Naive thymus-derived CD8-positive, alpha-beta T cell (primary cell): ENCODE measurements at places on chromosomes 5 and 9.

GRCh38 chr5:148747536-148747906, 78.9 kb upstream of the ADRB2 start:
- no peak for DNase-seq

- DNase-seq: no peak
Measured at GRCh38 chr9:120702075-120702474, 12.2 kb downstream of the MEGF9 start.

GRCh38 chr5:33772380-33772897, 119.4 kb downstream of the ADAMTS12 start:
- DNase-seq: no peak

GRCh38 chr9:112224401-112225289, 49.5 kb upstream of the SUSD1 start:
- DNase-seq: no peak

DNA sequence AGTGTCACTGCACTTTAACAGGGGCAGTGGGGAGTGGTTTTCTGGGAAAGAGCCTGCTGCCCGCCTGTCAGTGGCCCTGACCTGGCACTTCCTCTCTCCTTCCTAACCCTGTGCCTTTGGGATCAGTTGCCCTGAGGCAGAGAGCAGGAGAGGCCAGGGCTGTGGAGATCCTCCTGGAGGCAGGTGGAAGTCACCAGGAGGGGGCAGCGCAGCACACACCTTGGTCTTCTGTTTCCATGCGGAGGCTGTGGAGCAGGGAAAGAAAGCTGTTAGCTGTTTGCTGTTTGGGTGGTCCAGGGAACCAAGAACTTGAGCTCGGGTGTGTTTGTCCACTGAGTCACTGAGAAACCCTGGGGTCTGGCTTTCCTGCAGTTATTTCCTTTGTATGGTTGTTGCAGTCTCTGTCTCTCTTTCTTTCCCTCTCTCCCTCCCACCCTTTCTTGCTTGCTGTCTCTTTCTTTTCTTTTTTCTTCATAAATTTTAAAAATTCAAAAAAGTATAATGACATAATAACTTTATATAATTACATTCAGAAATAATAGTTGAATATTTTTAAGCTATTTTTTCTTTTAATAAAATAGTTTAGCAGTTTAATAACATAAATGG, 28.1 kb downstream of the NTRK2 start:
- peak; percentile 4 for DNase-seq

DNA sequence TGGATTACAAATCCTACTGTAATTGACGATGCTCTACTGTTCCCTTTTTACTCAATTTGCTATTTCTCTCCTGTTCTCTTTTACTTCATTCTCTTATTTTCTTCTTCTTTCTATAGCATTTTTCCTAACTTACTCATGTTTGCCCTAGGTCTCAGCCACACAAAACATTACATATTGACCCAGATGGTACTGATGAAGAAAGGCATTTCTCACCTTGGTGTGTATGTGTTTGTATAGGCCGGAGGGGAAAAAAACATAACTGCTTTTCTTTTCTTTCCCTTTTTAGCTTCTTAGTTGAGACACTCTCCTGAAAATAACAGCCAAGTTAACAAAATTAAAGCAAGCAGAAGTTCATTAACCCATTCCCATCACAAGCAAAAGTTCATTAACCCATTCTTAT, 1019.8 kb upstream of the CDH18 start:
- DNase-seq: no peak

DNA sequence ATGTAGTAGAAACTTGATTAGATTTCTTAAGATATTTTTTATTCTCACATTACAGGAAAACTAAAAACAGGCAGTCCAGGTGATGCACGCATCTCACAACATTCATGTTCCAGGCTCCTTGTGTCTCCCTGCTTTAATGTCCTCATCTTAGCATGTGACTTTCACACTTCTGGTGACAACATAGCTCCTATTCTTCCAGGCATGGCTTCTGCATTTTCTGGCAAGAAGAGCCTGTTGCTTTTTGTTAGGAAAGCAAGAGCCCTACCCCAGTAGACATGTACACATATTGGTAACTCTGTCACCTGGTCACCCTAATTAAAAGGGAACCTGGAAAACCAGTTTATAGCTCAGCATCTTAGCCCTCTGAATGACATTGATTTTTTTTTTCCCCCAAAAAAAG, 92.5 kb downstream of the PPIC start:
- DNase-seq: no peak

DNA sequence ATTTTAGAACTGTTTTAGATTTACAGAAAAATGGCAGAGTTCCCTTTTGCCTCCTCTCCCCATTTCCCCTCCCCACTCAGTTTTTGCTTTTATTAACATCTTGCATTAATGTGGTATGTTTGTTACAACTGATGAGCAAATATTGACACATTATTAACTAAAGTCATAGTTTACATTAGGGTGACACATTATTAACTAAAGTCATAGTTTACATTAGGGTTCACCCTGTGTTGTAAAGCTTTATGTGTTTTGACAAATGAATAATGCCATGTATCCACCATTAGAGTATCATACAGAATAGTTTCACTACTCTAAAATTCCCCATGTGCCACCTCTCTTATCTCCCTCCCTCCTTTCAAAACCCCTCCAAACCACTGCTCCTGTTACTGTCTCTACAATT, 262.5 kb downstream of the NPR3 start:
- DNase-seq: no peak

DNA sequence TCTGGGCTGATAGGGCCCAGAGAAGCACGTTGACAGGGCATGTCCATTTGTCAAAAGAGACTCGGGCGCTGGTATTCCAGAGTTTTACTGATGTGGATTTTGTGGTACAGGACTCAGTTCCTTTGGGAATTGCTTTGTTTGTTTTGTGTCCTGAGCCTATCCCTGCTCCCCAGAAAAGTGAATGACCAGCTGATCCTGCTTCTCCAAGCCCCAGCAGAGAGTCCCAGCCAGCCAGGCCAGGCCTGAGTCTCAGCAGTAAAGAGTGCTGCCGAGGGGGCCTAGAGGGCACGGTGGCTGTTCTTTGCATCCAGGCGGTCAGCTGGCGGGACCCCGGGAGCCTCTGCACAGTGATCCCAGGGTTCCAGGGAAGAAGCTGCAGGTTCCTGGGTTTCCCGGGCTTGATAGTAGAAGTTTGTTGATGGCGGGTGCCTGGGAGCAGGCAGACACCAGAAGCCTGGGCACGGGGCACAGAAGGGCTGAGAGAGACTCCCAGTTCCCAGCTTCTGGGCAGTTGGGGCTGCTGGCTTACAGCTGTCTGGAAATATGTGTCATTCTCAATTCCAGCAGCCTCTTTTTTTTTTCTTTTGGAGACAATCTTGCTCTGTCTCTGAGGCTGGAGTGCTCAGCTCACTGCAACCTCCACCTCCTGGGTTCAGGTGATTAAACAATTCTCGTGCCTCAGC, 8.7 kb downstream of the PRDM12 start:
- no peak for DNase-seq

- no peak for DNase-seq
Measured at GRCh38 chr5:122559676-122560075, 215.2 kb upstream of the SNX2 start.

GRCh38 chr5:14816999-14817761, 54.4 kb downstream of the ANKH start:
- no peak for DNase-seq

DNA sequence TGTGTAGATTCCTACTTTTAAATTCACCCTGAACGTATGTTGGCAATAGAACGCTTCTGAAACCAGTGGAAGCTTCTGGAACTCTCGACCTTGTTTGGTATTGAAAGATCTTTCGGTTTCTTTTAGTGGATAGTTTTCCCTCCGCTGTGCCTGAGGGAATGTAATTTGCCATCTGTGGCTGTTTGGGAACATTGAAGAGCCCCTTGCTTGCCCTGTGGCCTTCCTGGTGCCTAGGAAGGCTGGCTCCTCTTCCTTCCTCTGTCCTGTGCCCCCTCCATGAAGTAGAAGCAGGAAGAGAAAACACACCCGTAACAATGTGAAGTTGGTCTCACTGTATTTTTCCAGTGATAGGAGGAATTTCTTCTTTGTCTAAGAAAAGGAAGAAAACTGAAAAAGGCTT, 274.3 kb downstream of the AOPEP start:
- no peak for DNase-seq

- no peak for DNase-seq
Measured at GRCh38 chr9:129697656-129698253, 32.3 kb downstream of the PRRX2 start.

- DNase-seq: no peak
Measured at GRCh38 chr9:35790025-35790384, 1.4 kb upstream of the NPR2 start.

GRCh38 chr5:137075163-137075970, 423.8 kb downstream of the SPOCK1 start:
- no peak for DNase-seq

DNA sequence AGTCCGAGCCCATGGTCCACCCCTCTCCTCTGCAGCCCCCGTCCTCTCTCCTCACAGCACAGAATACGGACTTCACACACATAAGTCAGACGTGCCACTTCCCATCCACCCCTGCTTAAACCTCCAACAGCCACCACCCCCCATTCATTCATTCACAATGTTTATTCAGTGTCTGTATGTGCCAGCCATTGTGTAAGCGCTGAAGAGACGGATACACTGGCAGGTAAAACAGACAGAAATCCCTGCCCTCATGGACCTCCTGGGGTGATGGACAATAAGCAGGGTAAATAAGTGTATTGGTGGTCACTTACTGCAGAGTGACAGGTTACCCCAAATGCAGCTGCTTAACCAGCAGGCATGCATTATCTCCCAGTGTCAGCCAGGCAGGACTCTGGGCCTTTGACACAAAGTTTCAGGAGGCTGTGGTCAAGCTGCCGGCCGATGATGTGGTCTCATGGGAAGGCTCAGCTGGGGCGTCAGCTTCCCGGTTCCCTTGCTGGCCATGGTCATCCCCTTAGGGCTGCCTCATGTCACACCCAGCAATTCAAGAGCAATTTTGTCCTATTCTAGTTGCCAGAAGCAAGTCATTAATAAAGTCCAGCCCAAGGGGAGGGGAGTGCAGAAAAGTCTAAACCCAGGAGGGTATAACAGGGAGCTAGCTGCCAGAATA, 1.8 kb upstream of the PAXX start:
- no peak for DNase-seq

DNA sequence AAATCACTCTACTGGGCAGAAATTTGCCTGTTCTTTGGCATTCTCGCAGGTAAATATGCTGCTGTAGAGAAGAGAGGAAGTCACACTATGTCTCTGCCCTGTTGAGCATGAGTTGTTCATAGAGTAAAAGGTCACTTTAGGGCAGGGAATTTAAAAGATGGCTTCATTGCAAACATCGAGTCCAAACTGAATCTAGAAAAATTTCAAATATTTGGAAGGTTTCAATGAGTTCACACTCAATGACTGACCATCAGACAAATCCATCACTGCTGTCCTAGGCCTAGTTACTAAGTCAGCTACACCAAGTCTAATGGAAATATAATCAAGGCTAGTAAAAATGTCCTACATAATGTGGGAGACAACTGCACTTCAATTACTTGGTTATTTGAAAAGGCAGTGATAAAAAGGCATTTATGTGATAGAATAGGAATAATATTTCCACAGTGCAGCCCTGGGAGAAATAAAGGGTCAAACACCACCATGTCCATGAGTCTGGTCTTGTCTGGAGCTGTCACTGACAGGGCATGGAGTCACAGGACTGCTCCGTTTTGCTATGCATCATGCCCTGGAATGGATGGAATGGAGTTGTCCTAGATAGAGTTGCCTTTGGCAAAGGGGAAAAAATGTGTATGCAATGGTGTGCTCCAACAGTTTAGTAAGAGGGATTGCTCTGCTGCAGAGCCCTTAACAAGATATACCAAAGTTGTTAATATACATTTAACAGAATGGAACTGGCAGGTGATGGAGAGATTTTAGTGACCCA, 218.5 kb upstream of the DAPK1 start:
- no peak for DNase-seq

- DNase-seq: no peak
Measured at GRCh38 chr5:171317230-171317629, 8.2 kb downstream of the TLX3 start.

- DNase-seq: no peak
Measured at GRCh38 chr5:137136991-137137632, 362.0 kb downstream of the SPOCK1 start.

- DNase-seq: no peak
Measured at GRCh38 chr9:130382096-130382495, 62.7 kb upstream of the ASS1 start.

- no peak for DNase-seq
Measured at GRCh38 chr9:29798599-29798998, 2225.3 kb upstream of the C9orf72 start.

GRCh38 chr5:139662617-139663016, 14.5 kb downstream of the CXXC5 start:
- no peak for DNase-seq

- no peak for DNase-seq
Measured at GRCh38 chr9:37582548-37583157, 6.5 kb upstream of the FBXO10 start.

DNA sequence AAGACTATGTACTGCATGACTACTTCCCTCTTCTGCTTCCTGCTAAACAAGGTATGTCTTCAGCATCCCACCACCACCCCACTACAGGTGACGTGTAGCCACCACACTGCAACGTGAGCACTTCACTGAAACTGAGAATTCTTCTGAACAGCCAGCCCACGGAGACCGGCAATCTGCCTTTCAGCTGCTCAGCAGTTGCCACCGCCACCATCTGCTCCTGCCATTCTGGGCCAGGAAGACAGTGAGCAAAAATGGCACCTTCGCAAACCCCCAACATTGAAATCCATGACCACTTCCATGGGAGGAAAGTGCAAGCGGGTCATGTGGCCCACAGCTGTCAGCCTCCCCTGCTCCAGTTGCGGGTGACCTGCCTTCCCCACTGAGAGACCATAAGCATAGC, 443.4 kb upstream of the ST8SIA4 start:
- DNase-seq: no peak

- DNase-seq: no peak
Measured at GRCh38 chr5:8349855-8350254, 480.9 kb downstream of the MTRR start.

GRCh38 chr5:139552893-139553575, 8.1 kb upstream of the UBE2D2 start:
- DNase-seq: no peak

DNA sequence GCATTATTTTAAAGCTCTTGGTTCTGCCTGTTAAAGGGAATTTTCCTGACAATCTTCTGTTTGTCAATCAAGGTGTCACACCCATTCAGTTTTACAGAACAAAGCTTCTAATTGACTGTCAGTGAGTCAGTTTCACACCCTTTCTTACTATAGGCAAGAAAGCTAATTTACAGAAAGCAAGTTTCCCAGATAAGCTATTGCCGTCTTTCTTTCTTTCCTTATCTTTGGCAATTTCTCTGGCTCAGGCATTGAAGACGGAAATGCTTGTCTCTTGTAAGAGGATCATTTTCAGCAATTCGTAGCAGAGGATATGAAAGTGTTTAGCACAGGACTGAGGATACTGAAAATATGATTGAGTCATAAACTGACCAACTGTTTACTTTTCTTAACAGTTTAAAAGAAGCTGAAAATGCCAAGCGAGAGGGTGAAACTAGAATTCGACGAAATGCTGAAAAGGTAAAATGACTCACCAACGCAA, 27.0 kb downstream of the SPINK5 start:
- no peak for DNase-seq

GRCh38 chr5:146185161-146185560, 2.7 kb upstream of the LARS1 start:
- DNase-seq: no peak

GRCh38 chr5:78605611-78606010, 43.0 kb downstream of the LHFPL2 start:
- no peak for DNase-seq

- DNase-seq: no peak
Measured at GRCh38 chr9:129422843-129423192, 198.1 kb downstream of the C9orf50 start.
